ENCODE measurements at places on chromosomes 4 and X. TPM values are rescaled to one million over a fixed set of nuclear protein-coding genes. Genes with fewer than 3 reads are reported as not detected.
A peak's percentile ranks its signal among the peaks of the same experiment; 100 is the strongest.

- no peaks in the 10 kb centered on the region for H3K27me3 ChIP-seq
- H3K4me3 ChIP-seq = no peak overlapping the region
- DNase-seq = no peak
- H3K36me3 ChIP-seq = no peaks in the 10 kb centered on the region
- peaks cover 6% of the 10 kb centered on the region for H3K4me1 ChIP-seq
- no peak overlapping the region for H3K27ac ChIP-seq
Observed at GRCh38 chr4:141659539-141659938, 23.2 kb downstream of the IL15 start.

- H3K4me3 ChIP-seq = no peak overlapping the region
- H3K27me3 ChIP-seq = peaks cover 11% of the 10 kb centered on the region
- peaks cover 4% of the 10 kb centered on the region for H3K4me1 ChIP-seq
- no peaks in the 10 kb centered on the region for H3K36me3 ChIP-seq
Observed at GRCh38 chr4:165118256-165118909, 5.7 kb upstream of the TMEM192 start.

DNA sequence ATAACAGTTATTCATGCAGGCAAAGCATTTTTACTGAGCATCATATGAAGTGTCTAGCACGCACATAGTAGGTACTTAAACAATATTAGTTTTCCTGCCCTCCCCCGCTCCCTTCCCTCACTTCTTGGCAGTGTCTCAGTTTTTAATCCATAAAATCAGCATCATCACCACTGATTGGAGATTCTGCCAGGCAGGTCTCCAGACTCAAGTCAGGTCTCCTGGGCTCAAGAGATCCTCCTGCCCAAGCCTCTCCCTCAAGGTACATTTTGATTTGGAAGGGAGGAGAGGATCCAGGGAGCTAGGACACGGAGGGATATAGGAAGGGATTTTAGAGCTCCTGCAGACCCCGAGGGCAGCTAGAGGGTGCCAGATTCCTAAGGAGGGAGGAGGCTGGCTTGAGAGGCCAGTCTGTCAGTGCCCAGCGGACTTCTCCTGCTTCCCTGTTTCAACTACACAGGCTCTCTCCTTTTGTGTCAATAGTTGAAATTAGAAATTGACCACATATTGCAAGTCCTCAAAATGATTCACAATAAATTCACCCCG is 4.4 kb upstream of the FAT1 start:
- peaks cover 40% of the 10 kb centered on the region for H3K27me3 ChIP-seq
- DNase-seq = no peak
- peaks cover 7% of the 10 kb centered on the region for H3K4me1 ChIP-seq
- peaks cover 1% of the 10 kb centered on the region for H3K36me3 ChIP-seq

DNA sequence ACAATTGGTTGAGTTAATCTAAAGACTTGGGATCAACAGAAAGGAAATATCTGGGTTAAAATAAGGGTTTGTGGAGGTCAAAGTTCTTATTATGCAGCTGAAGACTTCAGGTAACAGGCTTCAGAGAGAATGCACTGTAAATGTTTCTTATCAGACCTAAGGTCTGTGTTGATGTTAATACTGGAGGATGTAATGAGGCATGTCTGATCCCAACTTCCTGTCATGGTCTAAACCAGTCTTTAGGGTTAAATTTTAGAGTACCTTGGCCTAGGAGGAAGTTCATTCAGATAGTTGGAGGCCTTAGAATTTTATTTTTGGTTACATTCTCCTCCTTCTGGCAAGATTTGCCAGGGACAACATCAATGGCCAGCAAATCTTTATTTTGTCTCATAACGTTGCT is 72.1 kb upstream of the GC start:
- H3K4me3 ChIP-seq = no peak overlapping the region
- no peaks in the 10 kb centered on the region for H3K36me3 ChIP-seq
- no peaks in the 10 kb centered on the region for H3K4me1 ChIP-seq
- no peak overlapping the region for H3K27ac ChIP-seq
- no peak for DNase-seq
- H3K27me3 ChIP-seq = no peaks in the 10 kb centered on the region

GRCh38 chr4:173538909-173539445 is 8.9 kb upstream of the HAND2 start:
- no peak for DNase-seq
- no peak overlapping the region for H3K27ac ChIP-seq
- H3K4me1 ChIP-seq = peaks cover 6% of the 10 kb centered on the region
- H3K4me3 ChIP-seq = peak overlapping the region; percentile 60
- no peaks in the 10 kb centered on the region for H3K36me3 ChIP-seq

DNA sequence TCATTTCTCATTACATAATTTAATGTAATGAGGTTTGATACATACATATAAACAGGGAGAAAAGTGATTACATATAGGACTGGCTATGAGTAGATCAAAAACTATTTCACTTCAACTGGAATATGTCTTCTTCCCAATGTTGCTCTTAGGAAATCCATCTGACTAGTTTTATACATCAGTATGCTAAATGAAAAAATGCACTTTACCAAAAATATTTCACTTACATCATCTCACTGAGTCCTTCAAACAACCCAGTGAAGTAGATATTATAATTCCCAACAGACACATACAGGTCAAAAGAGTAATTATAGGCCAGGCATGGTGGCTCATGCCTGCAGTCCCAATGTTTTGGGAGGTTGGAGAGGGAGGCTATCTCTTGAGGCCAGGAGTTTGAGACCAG is 215.9 kb downstream of the MID1 start:
- no peak for DNase-seq
- no peak overlapping the region for H3K27ac ChIP-seq
- H3K36me3 ChIP-seq = no peaks in the 10 kb centered on the region
- no peaks in the 10 kb centered on the region for H3K4me1 ChIP-seq

DNA sequence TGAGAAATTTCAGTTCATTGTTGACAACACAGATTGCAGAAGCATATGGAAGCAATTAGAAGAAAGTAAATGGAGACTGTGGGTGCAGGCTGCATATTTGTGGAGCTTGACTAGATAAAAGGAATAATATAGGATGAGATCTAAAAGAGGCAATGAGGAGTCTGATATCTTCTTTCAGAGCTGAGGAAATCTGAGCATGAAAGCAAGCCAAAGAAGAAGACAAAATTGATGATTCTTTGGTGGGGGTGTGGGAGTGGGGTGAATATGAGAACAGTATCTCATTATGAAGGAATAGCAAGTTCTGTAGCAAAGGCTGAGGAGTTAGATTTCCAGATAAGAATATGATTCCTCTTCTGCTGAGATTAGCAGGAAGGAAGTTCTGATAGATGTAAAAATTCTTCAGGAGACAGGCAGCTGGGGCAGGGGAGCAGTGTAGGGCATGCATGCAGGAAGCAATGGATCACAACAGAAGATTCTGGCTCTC is 6.1 kb upstream of the PDHA2 start:
- no peak overlapping the region for H3K4me3 ChIP-seq
- no peak overlapping the region for H3K27ac ChIP-seq
- H3K4me1 ChIP-seq = no peaks in the 10 kb centered on the region

- H3K4me3 ChIP-seq = no peak overlapping the region
- no peak for DNase-seq
- H3K36me3 ChIP-seq = peaks cover 37% of the 10 kb centered on the region
Observed at GRCh38 chr4:777520-778262, 48.2 kb downstream of the CPLX1 start.

DNA sequence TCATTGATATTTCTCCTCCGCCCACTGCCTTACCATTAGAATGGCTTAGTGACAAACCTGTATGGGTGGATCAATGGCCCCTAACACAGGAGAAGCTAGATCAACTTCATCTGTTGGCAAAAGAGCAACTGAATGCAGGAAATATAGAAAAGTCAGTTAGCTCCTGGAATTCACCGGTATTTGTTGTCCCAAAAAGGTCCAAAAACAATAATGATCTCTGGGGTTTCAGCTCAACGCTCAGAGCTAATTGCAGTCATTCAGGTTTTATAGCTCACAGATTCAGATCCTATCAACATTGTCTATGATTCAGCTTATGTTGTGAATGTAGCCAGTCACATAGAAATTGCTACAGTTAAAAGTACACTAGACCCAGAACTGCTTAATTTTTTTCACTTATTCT is 124.0 kb upstream of the ZCCHC13 start:
- H3K36me3 ChIP-seq = no peaks in the 10 kb centered on the region
- no peak overlapping the region for H3K4me3 ChIP-seq
- H3K27ac ChIP-seq = no peak overlapping the region
- no peaks in the 10 kb centered on the region for H3K27me3 ChIP-seq
- DNase-seq = no peak

DNA sequence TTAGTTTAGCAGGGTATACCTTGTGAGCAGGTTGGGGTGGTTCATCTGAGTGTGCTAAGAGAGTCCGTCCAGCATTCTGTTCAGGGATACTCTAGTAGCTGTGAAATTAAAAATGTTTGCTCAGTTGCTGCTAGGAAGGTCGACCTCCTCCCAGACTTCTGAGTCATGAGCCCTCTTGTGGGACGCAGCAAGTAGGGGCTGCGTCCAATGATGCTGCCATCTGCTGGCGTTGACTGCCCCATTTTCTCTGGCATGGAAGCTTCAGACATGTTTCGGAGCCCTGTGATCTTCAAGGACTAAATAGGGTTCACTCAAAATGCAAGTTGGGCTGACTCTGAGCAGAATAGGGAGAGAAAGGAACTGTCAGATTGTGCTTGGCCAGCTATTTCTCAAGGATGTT is 201.0 kb upstream of the ARSJ start:
- no peak overlapping the region for H3K27ac ChIP-seq
- no peaks in the 10 kb centered on the region for H3K4me1 ChIP-seq
- no peaks in the 10 kb centered on the region for H3K36me3 ChIP-seq
- H3K27me3 ChIP-seq = no peaks in the 10 kb centered on the region
- DNase-seq = no peak

GRCh38 chrX:44459501-44459900 is 83.2 kb downstream of the FUNDC1 start:
- H3K36me3 ChIP-seq = no peaks in the 10 kb centered on the region
- H3K27me3 ChIP-seq = no peaks in the 10 kb centered on the region
- H3K27ac ChIP-seq = no peak overlapping the region
- H3K4me1 ChIP-seq = no peaks in the 10 kb centered on the region
- H3K4me3 ChIP-seq = no peak overlapping the region

The TRIM61 gene
- total RNA-seq = 2.9 TPM

The RXFP1 gene
- not detected for total RNA-seq

The GRIA2 gene
- not detected for total RNA-seq

The FAM47E gene
- 0.78 TPM for total RNA-seq

The KLHL2 gene
- total RNA-seq = 35.8 TPM

The SCARB2 gene
- total RNA-seq = 16.3 TPM

The FDCSP gene
- total RNA-seq = not detected
